Fibroblast of mammary gland (primary cell): ENCODE measurements at places on chromosomes 1 and 21.

GRCh38 chr1:163999131-163999530 lies 559.9 kb upstream of the PBX1 start:
- no peak for DNase-seq

DNA sequence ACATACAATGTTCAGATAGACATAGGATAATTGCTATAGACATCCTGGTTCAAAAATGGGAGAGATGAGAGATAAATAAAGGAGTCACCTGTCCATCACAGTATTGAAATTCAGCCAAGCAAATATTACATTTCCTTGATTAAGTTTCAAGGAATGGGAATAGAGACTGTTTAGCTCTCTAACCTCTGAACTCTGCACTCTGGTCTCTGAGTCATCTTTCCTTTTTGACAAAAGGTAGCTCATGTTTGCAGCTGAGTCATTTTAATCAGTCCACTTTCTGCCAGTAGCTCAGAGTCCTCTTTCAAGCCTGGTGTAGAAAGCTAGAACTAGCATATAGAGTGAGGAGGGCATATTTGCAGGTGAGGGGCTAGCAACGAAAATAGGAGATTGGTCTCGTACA lies 51.4 kb upstream of the GJA8 start:
- peak; percentile 3 for DNase-seq

GRCh38 chr21:14829685-14830084 lies 235.1 kb downstream of the NRIP1 start:
- no peak for DNase-seq

DNA sequence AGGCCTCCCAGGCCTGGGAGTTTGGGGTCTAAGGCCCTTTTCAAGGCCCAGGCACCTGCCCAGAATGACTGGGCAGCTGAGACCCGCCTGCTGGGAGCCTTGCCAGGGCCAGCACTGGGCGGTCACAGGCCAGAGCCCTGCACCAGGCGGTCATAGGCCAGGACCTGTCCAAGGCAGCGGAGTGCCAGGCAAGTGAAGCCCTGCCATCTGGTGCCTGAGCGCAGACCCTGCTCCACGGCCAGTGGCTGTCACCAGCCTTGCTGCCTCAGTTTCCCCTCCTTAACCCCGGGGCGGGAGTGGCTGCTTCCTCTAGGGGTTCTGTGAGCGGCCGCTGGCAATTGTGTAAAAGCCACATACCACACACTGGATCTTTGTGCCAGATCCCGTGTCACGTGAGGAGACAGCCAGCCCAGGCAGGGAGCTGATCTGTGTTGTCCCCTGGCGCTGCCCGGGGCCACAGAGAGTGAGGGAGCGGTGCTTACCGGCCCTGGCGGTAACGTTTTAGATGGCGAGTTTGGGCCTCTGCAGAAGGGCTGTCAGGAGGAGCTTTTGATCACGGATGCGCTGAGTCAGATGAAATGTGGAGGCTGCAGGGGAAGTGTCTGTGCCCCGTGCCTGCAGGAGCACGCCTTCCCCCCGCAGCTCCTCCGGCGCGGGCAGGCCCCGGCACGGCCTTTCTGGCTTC lies 4.6 kb downstream of the COL18A1 start:
- DNase-seq = peak; percentile 64
